ENCODE measurements at places on chromosomes 6 and 20. TPM values are rescaled to one million over a fixed set of nuclear protein-coding genes. Genes with fewer than 3 reads are reported as not detected.

- DNase-seq, result no peak
Measured at GRCh38 chr6:70847106-70848084, 109.5 kb downstream of the B3GAT2 start.

- DNase-seq, result no peak
Measured at GRCh38 chr20:63497138-63497945, 1.5 kb downstream of the EEF1A2 start.

GRCh38 chr6:89085409-89086205 is 5.1 kb downstream of the PNRC1 start:
- no peak for DNase-seq

DNA sequence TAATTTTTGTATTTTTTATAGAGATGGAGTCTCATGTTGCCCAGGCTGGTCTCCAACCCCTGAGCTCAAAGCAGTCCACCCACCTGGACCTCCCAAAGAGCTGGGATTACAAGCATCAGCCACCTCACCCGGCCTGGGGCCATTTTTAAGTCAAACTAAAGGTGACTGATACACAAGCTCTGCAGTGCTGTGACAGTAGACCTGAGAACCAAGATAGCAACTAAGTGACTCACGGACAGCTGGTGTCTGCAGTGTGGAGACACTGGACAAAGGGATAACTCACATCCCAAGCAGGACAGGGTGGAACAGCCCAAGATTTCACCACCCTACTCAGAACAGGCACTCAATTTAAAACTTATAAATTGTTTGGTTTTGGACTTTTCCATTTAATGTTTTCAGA is 402.5 kb downstream of the CD83 start:
- no peak for DNase-seq

DNA sequence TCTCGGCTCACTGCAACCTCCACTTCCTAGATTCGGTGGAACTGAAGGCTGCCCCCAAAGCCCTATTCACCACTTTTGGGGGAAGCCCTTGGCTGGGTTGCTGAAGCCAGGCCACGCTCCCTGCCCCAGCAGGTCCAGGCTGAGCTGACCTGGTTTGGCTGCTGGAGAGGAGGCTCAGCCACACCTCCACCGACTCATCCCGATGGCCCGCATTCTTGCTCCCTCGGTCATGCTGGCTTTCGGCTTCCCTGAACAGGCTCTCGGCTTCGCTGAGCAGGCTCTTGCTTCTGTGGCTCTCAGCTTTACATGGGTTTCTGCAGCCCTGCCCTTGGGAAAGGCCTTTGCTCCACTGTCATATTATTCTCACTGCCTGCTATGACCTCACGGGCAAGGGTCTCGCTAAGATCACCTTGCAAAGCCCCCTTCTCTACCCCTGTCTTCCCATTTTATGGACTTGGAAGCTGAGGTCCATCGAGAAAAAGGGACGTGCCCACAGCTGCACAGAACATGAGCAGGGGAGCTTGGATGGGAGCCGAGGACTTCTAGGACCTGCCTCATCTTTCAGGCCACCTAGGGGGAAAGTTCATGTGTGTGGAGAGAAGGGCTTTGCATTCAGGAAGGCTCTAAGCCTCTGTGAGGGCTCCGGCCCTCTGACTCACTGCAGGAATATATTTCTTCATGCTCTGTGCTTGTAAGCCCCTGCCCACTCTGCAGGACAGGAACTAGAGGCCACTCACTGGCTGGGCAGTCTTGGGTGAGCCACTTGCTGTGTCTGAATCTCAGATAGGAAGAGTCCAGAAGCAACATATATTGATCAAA is 15.6 kb downstream of the ARHGAP40 start:
- DNase-seq, result no peak

Gene PGC
- polyA plus RNA-seq, result 0.17 TPM
